ENCODE measurements at places on chromosomes 4 and X. TPM values are rescaled to one million over a fixed set of nuclear protein-coding genes. Genes with fewer than 3 reads are reported as not detected.

DNA sequence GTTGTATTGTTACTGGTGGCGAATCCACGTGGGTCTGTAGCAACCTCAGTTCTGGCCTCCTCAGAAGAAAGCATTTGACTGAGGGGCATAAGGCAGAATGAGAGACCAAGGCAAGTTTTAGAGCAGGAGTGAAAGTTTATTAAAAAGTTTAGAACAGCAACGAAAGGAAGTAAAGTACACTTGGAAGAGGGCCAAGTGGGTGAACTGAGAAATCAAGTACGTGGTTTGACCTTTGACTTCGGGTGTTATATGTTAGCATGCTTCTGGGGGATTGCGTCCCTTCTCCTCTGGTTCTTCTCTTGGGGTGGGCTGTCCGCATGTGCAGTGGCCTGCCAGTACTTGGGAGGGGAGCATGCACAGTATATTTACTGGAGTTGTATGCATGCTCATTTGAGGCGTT is 232.7 kb upstream of the GATB start:
- DNase-seq = no peak

- DNase-seq = no peak
Measured at GRCh38 chr4:165124488-165124887, 11.8 kb upstream of the TMEM192 start.

DNA sequence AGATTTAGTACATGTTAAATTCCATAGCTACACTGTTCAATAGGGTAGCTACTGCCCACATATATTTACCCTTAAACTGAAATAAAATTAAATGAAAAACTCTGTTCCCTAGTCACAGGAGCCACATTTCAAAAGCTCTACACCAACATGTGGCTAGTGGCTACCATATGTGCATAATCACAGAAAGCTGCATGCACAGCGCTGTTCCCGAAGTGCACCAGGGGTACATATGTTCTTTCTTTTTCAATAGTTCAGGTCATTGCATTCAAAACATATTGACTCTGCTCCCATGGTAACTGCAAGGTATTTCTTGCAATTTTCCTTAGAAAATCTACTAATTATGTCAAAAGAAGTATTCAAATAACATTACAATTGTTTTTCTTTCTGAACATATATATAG is 591.2 kb downstream of the PDHA2 start:
- no peak for DNase-seq

GRCh38 chr4:8495803-8496202 is 55.2 kb downstream of the TRMT44 start:
- no peak for DNase-seq

DNA sequence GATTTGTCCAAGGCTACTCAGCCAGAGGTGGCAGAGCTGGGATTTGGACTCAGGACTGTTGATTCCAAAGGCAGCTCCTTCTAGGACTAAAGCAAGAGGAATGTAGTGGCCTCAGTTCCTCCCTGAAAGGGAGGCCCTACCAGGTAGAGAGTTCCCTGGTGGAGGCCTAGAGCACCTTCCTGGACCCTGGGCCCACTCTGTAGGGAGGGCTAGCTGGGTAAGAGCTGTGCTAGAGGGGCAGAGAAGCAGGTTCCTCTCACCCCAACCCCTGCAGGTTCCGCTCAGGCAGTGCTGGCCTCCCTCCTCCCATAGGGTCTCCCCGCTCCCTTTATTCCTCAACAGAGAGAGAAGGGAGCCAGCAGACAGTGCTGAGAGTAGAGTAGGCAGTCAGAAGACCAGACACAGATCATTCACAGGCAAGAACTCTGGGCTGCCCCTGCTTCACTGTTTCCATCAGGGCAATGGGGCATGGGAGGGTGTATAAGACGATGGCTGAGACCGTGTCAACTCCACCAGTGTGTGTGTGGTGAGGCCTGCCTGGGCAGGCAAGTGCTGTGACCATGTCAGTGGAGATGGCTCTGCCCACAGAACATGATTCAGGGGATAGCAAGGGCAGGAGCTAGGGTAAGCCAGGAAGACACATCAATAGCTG is 12.4 kb upstream of the PJA1 start:
- DNase-seq = no peak

DNA sequence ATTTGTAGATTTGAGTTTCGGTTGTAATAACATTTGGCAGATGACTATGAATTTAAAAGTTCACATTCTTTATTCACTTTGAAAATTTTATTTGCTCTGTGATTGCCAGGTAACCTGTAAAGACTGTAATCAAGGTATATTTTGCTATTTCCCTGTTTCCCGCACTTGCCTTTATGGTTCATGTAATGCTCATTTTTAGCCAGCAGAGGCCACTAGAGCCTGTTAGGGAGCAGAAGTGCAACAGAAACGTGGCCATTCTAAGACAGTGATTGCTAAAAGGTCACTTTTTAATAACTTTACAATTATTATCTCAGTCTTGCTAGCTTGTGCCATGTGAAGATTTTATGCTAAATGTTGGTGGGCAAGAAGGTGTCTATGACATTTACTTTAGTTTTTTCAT is 12.4 kb downstream of the YIPF6 start:
- DNase-seq = peak; percentile 43

DNA sequence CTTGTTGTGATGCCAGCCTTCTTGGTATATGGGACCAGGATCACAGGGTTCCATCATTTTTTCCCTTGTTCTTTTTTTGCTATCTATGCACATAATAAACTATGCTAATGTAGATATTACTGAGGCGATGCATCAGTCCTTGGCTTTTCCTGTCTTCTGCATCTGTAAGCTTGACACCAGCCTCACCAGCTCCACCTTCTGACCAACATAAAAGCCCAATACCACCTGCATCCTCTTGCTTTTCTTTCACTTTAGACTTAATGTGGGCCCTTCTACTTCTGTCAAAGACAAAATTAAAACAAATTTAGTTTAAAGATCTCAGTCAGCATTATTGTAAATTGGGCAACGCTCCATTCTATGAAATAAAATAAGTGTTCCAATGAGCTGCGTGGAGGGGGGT is 1718.8 kb upstream of the PCDH10 start:
- no peak for DNase-seq

DNA sequence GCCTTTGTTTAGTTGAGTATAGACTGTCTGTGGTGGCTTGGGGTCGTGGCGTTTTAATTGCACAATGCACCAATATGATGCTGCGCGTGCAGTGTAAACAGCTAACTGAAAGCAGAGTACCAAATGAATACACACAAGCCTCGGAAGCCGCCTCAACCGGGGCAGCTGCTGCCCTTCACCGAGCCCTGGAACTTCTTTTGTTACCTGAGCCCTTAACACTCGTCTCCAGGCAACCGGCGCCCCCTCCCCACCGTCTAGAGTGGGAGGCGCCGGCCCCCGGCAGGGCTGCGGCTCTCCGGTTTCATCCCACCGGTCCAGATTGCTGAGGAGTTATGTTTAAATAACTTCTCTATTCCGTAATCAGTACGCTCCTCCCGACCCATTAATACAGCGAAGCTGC is 173.2 kb upstream of the TBL1X start:
- DNase-seq = no peak

DNA sequence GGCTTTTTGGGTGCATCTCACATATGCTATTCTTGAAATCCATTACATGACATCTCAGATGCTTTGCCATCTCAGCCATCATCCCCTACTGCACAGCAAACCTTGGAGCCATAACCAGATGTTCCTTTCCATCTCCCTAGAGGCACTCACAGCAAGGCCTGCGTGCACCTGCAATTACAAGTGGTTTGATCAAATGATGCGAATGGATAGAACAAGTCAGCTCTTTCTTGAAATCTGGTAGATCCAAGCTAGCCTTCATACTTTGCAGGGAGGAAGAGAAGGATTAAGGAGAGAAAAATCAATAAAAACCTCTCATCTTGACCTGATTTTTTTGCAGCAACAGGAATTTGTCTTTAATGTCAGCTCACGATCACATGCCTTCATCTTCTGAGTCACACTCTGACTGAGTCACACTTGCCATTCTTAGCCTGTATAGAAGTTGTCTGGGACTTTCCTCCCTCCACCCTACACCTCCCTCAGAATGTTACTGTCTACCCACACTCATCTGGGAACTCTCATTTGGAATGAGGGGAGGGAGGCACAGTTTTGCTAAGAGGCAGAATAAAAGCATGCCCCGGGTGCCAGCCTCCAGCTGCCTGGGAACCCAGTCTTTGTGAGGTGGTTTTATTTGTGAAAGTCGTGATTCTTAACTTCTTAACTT is 11.9 kb upstream of the TRIML1 start:
- DNase-seq = no peak

DNA sequence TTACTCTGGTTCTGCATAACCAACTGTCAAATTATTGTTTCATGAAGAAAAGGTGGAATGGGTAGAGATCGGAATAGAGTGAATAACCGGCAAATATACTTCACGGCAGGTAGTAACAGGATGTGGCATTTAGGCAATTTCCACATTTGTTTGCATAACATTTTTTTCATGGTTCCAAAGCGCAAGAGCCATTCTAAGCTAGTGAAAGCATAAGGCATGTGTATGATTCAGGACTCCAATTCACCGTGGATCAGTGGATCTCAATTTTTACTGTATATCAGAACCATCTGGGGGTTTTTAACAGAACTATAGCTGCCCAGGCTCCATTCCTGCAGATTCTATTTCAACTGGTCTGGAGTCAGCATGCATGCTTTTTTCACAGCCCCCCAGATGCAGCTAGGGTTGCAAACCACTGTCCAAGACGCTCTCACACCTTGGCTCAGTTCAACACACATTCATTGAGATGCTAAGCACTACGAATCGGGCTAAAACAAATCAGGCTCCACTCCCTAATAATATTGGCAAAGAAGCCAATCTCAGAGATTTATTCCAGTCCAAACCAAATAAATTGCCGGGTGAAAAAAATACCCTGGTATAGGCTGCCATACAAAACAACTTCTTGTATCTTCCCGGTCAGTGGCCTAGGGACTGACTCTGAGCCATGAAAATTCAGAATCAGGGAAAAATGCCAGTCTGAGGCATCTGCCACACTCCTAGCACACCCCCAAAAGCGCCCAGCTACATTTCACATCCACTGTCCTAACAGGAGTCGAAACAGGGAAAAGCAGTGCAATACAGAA is 30.0 kb downstream of the AFAP1 start:
- no peak for DNase-seq

DNA sequence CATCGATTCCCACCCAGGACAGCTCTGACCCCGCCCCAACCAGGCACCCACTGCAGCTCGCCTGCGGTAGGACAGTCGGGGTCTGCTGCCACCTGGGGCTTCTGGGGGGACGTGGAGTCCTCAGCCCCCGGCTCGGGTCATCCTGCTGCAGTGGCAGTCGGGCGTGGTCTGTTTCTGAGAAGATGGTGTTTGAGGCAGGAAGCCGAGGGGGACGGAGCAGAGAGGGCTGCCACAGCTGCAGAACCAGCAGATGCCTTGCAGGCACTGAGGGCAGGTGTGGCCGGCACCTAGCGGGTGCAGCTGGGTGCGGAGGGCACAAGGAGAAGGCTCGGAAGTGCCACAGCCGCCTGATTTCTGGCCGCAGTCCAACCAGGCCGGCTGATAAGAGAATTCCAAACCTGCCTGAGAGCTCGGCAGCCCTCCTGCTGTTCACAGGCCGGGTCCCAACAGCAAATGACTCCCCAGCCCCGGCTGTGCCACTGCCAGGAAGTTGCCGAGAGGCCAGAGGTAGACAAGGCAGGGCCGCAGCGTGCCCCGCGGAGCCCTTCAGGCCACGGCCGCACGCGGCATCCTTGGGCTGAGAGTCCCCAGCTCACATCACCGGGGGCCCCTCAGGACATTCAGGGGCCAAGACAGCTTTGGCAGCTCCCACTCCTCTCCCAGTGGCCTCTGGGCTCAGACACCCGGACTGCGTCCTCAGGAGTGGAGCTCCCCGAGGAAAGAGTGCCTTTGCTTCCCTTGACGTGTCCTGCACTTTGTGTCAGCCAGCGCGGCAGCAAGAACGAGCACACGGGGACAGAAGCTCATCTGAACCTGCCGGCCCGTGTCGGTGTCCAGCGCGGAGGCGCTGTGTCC is 9.4 kb upstream of the CPLX1 start:
- no peak for DNase-seq

GRCh38 chrX:9693307-9694001 is 72.2 kb downstream of the GPR143 start:
- no peak for DNase-seq

DNA sequence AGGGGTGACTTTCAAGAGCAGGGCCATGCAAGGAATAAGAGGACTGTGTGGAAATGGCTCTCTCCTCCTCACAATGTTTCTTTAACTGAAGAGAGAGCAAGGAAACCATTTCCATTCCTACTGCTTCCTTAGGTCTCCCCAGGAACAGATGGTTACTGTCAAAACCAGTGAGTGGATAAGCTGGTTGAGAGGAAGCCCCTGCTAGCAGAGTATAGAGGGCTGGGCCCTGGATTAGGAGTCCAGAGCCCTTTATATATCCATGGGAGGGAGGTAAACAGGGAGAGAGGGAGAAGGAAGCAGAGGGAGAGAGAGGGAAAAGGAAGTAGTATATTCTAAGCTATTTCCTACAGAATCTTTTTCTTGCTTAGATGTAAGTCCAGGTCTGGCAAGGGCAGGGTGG is 43.8 kb upstream of the LAS1L start:
- no peak for DNase-seq

DNA sequence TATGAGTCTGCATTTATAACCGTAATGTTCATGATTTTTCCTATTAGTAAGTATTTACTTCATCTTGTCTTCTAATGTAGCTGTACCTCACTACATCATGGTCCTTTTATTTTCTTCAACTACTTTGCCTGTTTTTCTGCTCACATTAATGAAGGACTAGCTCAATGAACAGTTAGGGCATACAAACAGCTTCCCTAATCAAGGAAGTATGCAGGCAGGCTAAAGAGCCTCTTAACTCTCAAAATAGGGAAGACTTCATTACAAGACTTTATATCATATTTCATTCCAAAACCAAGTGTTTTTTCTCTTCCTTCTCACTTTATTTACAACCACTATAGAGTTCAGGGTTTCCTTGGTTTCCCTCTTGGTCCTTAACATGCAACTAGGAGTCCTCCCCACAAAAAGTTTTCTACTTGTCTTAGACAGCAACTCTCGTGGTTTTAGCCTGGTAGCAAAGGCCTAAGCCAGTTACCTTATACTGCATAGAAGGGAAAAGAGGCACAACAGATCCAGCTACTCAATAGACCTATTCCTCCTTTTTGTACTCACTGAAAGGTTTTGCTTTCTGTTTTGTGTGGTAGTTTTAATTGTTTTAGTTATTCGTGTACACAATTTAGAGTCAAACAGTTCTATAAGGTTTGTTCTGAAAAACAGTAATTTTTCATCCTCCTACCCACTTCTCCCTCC is 40.8 kb downstream of the SMIM14 start:
- DNase-seq = no peak

DNA sequence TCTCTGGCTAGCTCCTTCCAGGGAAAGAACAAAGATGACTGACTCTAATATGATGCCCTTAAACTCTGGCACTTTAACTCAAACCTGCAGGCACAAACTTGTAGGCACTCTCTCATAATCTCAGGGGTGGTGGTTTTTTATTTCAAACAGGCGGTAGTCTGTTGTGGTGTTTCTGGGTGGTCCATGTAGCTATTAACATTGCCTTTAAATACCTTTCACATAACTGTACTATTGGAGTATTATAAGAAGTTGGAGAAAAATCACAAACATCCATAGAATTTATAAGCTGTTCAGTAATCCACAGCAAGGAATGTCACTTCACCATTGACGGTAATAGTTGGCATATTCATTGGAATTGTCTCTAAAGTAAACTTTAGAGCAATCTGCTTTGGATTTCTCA is 204.2 kb upstream of the PDE5A start:
- DNase-seq = no peak

GRCh38 chrX:20418379-20419150 is 151.9 kb upstream of the RPS6KA3 start:
- no peak for DNase-seq

RRH gene
- total RNA-seq = 0.23 TPM

SMIM43 gene
- total RNA-seq = not detected

KDR gene
- total RNA-seq = 24.0 TPM

CTAG2 gene
- total RNA-seq = not detected

GAGE12F gene
- total RNA-seq = 0.86 TPM

HELT gene
- total RNA-seq = not detected

LYAR gene
- 4.2 TPM for total RNA-seq

AVPR2 gene
- total RNA-seq = 1.1 TPM
